ENCODE measurements at places on chromosomes 7 and 10.

- DNase-seq, result no peak
Observed at GRCh38 chr10:106711313-106711906, 453.1 kb downstream of the SORCS1 start.

DNA sequence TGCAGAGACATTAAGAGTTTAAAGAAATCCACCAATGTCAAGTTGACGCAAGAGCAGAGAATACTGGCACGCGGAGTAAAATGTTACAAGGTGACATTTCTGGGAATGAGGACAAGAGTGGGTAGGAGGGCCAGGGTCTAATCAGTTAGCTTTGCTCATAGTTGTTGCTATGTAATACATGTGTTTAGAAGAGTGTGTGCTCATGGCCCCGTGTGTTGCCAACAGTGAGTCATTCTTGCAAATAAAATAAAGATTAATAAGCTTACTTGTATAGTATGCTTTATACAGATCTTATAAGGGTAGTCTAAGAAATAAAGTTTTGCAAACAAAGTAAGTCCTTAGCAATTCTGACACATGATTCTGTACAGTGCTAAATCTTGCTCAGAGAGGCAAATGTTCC lies 64.5 kb downstream of the DNMBP start:
- DNase-seq, result no peak

DNA sequence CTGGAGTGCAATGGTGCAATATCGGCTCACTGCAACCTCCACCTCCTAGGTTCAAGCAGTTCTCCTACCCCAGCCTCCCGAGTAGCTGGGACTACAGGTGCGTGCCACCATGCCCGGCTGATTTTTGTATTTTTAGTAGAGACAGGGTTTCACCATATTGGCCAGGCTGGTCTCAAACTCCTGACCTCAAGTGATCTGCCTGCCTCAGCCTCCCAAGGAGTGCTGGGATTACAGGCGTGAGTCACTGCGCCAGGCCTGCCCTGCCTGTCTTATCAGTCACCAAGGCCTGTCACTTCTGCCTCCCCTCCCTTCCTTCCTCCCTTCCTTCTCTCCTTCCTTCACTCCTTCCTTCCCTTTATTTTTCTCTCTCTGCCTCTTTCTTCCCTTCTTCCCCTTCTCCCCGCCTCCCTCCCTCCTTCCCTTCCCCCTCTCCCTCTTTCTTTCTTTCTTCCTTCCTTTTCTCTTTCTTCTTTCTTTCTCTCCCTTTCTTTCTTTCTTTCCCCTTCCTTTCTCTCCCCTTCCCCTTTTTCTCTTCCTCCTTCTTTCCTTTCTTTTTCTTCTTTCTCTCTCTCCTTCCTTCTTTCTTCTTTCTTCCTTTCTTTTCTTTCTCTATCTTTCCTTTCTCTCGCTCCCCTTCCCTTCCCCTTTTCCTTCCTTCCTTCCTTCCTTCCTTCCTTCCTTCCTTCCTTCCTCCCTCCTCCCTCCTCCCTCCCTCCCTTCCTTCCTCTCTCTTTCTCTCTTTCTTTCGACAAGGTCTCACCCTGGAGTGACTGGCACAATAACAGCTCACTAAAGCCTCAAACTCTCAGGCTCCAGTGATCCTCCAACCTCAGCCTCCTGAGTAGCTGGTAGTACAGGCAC lies 3.1 kb upstream of the ST7 start:
- no peak for DNase-seq

DNA sequence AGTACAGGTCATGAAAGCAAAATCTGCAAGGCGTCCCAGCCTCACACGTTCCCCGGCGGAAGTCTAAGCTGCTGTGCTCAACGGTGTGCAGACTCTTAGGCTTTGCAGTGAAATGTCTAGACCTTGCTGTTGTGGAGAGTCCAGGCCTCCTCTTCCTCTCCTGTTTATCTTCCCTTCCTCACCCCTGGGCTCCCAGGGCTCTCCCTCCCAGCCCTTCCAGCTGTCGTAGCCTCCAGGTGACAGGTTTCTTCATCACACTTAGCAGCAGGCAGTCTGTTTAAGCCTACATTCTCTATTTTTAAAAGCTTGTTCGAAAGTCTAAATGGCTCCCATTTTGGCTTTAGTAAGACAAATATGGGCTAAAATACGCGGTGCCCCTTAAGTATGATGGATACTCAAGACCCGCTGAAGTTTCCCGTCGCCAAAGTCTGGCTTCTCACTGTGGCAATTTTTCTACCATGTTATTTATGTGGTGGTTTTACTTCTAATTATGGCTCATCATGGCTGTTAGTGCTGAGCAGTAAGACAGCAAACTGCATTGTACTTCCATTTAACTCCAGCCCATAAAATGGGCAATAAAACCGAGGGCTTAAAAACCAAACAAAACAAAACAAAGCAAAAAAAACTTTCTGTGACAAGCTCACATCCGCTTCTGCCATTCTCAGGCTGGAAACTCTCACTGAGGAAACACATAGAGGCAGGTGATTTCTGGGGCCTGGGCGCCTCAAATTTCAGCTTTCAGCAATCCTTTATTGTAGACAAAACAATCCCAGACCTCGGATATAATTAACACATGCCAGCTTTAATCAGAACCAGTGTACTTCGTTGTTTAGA lies 243.2 kb downstream of the SNX10 start:
- no peak for DNase-seq

- no peak for DNase-seq
Observed at GRCh38 chr10:73814276-73814895, 3.0 kb upstream of the NDST2 start.
